Left lung (tissue), 14 donors: ENCODE measurements at places on chromosomes 5 and 9.

- no peak for DNase-seq
Measured at GRCh38 chr5:2710910-2711309, 40.6 kb downstream of the IRX2 start.

DNA sequence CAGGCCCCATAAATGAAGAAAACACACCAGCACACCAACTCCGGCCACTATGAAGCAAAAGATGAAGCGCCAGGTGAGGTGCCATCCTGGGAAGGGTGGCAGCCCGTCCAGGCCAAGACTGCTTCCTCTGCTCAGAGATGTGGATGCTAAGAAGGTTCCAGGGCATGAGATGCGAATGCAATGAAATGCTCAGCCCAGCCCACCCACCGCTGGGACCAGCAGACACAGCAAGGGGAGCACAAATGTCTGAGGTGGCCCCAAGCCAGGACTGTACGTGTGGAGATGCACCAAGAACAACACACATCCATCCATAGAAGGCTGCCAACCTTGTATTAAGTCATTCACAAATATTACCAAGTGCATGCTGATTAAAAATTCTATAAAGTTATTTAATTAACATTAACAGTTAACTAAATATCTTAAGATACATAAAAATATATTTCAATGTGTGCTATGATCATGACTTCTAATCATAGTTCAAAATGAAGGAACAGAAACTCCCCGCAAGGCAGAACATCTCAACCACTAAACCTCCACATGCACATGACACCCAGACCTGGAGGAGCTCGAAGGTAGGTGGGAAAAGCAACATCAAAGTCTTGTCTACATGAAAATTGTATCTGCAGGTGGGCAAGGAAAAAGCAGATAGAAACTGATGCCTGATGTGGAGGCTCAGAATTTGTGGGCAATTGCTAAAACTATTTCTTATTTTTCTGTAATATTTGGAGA, 43.7 kb downstream of the BICD2 start:
- DNase-seq: no peak

DNA sequence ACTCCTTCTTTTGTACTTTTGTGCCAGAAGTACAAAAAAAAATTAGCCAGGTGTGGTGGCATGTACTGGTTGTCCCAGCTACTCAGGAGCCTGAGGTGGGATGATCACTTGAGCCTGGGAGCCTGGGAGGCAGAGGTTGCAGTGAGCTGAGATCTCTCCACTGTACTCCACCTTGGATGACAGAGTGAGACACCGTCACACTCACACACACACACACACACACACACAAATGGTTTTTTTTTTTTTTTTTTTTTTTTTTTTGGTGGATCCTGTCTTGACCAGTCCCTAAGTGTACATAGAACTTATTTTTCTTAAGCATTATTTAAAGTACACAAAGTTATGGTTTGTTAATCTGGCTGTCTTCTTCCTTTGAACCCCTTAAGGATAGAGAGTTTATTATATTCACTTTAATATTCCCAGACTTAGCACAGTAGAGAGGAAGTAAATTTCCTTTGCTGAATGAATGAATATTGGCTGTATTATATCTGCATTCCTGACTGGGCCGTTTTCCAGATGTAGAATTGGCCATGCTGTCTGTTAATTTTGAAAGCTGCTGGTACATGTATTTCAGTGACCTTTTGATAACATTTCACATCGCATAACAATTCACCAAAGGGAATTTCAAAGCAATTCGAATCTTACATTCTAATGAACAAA, 429.0 kb upstream of the ZNF608 start:
- DNase-seq: no peak

GRCh38 chr5:112417931-112418658, 982 bp downstream of the EPB41L4A start:
- peak; percentile 42 for DNase-seq

DNA sequence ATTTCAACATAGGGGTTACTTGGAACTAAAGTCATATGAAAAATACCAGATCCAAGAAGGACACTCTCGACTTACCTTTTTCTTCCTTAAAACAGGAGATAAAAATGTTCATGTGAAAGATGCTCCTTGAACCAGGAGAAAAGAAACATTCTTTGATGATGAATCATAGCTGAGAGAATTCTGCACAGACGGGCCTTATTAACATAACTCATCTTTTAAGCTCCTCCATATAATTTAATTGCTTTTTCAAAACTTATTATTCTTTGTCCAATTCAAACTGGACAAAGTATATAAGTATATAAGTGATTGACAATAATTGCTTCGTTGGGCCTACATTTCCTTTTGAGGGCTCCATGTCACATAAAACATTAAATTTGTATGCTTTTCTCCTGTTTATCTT, 945.2 kb upstream of the C9orf72 start:
- DNase-seq: no peak

DNA sequence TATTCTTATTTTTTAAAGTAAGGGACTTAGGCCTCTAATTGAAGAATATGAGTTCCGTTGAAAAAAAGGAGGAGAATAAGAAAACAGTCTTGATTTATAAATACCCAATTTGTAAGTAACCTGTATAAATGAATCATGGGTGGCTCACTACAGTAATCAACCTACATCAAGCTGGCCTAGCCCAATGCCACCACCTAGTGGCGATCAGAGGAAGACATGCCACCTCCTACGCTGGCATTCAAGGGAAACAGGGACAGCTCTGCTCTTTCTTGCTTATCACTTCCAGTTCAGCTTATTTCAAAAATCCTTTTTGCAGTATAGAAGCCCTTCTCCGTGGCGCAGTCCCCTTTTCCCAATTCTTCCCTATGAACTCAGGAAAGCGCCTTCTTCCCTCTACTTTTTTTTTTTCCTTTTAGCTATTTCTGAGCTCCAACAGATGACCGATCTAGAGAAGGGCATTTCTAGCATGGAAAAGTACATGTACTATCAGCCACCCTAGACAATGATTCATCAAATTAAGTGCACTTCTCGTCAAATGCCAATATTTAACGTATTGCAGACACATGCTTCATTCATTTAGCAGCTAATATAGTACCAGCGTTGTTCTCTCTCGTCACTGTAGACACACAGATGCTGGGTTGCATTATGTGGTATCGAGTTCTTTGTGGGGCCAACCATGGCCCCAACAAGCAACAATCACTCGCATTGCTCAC, 28.3 kb downstream of the PTPN3 start:
- DNase-seq: peak; percentile 71

GRCh38 chr5:2537378-2538145, 213.9 kb downstream of the IRX2 start:
- no peak for DNase-seq

DNA sequence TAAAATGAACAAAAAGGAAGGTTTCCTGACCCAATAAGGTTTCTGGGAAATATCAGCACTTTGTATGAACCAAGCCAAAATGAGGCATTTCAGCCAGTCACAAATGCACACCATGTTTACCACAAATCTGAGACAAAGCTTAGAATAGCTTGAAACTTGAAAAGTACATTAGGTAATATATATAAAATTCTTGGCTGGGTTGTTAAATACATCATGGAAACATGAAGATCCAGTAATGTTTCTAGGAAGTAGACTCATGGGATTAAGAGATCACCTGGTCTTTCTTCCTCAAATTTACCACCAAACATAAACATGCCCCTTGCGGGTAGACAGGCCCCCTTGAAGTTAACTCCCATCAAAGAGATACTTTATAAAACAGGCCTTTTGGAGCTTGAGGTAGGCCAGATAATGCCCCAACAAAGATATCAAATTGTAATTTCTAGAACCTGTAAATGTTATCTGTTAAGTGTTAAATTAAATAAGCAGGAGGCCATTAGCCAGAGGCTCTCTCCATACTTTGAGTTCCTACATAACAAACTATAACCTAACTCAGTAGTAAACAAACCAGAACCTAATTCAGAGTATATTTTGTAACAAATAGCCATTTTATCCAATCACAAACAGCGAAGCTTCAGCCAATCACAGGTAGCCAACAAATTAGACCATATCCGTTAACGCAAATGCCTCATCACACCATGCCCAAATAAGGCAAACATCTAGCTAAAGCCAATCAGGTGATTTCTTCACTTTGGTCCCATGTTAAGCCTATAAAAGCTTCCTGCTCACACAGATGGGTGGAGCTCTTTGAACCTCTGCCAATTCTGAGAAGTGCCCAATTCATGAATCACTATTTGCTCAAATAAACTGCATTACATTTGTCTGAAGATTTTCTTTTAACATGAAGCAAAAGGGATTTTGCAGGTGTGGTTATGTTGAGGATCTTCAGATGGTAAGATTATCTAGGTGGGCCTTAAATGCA, 127.9 kb upstream of the TARS1 start:
- no peak for DNase-seq

- peak; percentile 49 for DNase-seq
Measured at GRCh38 chr5:52854301-52854700, 66.6 kb downstream of the ITGA1 start.

DNA sequence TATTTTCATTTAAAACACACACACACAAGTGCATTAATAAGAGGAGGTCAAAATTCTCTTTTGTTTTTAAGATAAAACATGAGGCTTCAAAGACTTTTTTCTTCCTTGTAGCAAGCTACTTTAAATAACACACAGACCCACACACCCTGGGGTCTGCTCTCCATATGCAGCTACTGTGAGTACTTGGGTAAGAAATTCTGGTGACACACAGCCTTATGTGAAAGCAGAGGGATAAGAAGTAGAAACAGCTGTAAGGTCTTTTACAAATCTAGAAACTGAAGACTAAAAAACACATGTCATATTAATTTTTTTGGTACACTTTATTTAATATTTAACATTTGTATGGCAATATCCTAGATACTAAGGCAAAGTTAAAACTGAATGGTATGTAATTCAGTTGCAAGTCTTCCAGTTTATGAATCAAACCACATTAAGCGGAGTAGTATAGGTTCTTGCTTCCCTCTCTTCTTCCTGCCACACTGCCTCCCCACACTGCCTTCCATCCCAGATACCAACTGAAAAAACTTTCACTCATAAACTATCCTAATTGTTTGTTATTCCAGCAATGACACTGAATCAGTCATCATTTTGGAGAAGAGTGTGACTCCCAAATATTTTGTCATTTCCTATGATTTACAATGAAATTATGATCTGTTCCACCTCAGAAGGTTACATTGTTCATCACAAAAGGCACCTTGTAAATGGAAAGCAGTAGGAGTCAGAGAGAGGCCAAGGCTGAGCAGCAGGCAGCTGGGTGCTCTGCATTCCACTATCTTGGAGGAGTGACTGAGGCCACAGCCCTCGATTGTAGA, 92.0 kb downstream of the PLCXD3 start:
- no peak for DNase-seq
